ENCODE measurements at places on chromosomes 5 and 9.

DNA sequence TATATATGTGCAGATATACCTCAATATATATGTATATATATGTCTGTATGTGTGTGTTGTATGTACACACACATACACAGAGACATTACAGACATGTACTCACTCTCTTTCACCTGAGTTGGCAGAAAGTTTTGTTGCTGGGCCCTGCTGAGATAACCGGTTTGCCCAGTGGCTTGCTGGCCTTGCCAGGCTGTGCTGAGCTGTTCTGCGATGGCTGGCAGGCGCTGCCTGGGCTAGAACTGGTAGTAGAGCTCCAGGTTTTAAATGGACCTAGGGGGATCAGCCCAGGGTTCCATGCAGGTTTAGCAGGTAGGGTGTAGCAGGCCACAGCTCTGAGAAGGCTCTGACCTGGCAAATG, 394.3 kb downstream of the GADD45G start:
- DNase-seq, result no peak

DNA sequence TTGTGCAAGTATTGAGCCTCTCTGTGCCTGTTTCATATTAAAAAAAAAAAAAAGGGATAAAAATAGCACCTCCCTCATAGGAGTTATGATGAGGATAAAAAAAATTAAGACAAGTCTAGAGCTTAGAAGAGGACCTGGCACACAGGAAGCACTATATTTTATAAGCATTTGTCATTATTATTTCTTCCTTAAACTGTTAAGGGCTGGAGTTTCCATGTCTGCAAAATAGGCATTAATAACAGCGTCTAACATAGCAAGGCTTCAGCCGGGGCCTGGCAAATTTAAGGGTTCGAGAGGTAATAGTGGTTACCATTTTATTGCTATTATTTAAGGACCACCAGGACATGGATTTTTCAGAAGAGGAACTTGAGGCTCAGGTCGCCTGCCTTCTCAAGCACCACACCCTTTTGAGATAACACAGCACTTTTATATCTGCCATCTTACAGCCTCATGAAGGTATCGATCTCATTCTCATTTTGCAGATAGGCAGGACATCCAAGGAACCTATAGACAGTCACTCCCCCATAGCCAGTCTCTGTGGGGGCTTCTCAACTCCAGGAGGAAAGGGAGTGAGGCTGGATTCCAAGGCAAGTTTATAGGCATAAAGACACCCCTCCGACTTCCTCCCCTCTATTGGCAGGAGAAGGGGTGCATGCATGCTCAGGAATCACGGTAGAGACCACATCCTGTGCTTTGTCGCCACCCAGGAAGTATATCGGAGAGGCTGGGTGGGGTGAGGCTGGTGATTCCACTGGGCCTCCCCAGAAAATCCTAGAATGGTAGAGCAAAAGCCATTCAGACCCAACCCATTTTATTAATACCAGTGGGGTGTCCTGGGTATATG, 2.4 kb downstream of the ANXA6 start:
- DNase-seq, result no peak

- DNase-seq, result no peak
These were observed 15.3 kb upstream of the CD180 start for GRCh38 chr5:67211926-67212325.

DNA sequence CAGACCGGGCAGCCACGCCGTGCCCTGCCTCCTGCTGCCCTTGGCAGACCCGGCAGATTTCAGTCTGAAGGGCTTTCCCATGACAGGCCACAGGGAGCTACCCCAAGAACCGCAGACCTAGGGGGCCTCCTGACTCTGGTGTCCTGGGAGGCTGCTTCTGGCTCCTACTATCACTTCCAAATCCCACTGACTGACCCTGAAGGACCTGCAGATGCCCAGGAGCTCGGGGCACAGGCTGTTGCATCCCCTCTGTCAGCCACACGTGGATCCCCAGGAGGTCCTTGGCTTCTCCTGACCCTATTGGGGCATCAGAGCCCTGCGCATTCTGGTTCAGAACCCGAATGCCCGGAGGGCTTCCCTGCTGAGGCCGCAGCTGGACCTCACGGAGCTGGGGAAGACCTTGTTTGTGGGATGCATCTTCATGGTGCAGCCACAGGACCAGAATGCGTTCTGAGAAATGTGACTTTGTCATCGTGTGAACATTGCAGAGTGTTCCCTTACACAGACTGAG, 81.3 kb upstream of the IRX4 start:
- DNase-seq, result no peak

DNA sequence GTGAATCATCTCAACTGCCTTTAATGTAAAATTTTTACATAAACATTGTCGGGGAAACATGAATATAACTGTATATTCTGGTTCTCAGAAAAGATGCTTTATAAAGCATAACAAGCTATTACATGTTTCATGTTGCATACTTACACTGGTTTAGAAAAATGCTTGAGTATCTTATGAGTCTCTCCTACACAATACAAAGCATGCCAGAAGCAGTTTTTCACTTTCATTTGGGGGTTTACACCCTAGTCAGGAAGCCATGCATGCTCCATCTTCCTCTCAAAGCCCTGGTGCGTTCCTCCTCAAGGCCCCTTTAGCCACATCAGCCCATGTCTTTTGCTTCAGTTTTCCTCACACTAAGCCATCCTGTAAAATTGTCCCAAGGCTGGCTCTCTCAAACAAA, 22.8 kb downstream of the ELAVL2 start:
- DNase-seq, result no peak

- peak; percentile 27 for DNase-seq
These were observed 522.9 kb upstream of the DAB2 start for GRCh38 chr5:39947657-39948056.

- no peak for DNase-seq
These were observed 80.7 kb downstream of the HAPLN1 start for GRCh38 chr5:83639911-83640310.

DNA sequence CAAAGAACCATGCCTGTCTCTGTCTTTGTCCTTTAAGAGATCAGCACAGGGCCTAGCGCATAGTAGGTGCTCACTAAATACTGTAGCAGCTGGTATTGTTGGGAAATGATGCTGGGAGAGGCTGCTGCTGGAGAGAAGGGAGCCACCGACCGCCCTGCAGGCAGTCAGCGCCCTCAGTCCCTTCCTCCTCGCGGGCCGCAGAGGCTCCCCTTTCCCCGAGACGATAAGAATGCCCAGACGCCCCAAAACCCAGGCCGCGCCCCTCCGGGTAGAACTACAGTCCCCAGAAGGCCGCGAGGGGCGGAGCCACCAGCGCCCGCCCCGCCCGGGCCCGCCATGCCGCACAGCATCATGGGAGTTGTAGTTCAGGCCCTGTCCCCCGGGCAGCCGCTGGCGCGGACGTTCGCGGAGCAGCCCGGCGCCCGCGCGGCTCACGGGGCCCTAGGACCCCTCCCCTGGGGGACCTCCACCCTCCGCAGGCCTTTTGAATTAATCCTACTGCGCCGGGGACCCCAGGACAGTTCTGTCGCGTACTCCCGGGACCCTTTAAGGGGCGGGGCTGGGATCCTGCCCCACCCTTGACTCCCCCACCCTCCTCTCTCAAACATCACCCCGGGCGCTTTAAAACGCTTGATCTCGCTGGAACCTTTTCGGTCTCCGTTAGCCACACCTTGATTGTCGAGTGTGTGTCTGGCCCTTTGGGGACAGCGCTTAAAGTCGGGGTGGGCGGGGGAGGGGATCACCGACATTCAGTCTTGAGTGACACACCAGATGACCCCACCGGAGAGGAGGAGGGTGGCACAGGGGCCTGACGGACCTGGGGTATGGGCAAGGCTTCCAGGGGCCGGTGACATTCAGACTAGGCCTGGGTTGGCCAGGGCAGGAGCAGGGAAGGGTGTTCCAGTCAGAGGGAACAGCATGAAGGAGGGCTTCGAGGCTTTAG, 24.8 kb upstream of the IER5L start:
- peak; percentile 90 for DNase-seq

- DNase-seq, result no peak
These were observed 6.8 kb upstream of the LRRC14B start for GRCh38 chr5:184471-184870.

DNA sequence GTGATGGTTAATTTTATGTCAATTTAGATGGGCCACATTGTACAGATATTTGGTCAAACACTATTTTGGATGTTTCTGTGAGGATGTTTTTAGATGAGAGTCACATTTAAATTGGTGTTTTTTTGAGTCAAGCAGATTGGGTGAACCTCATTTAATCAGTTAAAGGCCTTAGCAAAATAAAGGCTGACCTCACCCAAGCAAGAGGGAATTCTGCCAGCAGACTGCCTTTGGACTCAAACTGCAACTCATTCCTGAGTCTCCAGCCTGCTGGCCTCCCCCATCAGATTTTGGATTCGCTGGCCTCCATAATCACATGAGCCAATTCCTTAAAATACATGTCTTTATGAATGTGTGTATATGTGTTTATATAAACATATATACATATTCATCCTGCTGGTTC, 282.7 kb upstream of the POU5F2 start:
- no peak for DNase-seq

GRCh38 chr5:139975306-139975705, 67.8 kb downstream of the NRG2 start:
- DNase-seq, result no peak

DNA sequence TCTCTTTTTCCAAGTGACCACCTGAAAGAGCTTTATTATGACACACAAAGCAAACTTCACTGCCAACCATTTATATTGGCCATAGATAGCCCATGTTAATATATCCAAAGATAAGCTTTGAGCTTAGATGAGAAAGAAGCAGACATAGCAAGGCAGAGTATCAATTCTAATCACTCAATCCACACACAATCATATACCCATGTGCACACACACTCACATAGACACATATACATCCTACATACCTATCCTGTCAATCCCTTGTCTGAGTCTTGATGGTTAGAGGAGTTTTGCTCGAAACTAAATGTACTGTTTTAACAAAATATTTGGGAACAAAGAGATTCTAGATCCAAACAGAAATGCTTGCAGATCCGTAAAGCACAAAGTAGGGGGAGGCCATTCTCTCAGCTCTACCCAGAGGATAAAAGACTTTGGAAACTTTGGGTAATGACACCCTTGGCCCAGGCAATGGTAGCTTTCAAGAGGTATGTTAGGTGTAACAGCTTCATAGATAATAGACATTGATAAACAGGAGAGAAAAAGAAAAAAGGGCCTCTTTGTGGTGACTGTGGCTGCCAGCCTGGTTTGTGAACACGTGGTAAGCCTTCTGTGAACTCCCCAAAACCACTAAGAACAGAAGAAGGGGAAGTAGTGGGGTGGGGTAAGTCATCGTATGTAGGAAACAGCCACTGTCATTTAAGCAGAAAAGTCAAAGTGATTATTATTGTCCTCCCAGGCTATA, 121.6 kb downstream of the TLR4 start:
- DNase-seq, result no peak

DNA sequence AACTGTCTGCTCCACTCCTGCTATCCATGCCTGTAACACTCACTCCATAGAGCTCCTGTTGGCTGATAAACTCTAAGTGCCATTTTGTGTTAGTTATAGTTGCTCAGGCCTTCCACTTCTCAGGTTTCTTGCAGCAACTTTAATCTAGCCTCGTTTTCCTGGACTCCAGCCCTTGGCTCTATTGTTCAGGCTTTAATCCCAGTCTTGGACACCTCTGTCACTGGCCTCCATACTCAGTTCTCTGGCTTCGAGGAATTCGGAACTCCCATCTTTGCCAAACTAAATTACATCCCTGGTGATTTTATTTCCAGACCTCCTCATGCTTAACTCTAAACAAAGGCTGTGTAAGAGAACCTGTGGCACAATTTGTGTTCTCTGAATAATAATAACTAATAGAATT, 39.8 kb downstream of the EMB start:
- DNase-seq, result peak; percentile 61

DNA sequence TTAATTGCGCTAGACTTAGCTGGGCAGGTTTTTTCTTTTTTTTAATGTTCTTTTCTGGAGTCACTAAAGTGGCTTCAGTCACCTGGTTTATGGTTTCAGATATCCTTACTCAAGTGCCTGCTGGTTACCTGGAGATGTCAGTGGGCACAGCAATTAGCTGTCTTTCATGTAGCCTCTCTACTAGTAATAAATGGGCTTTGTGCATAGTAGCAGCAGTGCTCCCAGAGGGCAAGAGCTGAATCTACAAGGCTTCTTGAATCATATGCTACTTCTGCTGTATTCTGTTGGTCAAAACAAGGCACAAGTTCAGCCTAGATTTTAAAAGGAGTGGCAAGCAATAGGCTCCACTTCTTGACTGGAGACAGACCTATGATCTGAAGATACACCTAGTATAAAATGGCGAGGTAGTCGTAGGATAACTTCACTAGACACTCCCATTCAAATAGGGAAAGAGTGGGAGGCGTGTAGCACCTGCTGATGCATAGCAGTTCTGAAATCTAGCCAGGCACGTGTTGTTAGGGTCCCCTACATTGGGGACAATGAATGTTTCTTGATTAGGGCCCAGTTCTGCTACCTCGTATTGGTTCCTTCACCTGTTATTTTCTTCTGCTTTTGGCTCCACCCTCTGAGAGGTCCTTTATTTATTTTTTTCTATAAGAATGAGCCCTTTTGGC, 7.0 kb downstream of the SCAMP1 start:
- DNase-seq, result no peak

GRCh38 chr9:121505903-121506735, 6.5 kb upstream of the GGTA1 start:
- no peak for DNase-seq

- no peak for DNase-seq
These were observed 295.5 kb upstream of the DAP start for GRCh38 chr5:11056560-11056959.

DNA sequence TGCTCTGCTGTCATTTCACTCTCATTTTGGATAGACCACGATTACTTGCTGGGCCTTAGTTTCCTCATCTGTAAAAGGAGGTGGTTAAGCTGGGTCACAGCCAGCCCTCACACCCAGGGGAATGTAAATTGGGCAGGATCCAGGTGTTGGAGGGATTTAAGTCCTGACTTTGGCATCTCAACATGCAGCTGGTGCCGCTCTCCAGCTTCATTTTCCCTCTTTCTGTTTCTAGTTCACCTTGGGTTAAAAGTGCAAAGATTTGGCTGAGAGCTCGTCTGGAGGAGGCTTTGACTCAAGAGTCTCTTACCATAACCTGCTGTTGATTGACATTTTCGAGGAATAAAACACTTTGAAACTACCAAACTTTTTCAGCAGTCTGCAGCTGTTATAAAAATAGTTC, 144.3 kb upstream of the DHFR start:
- no peak for DNase-seq

GRCh38 chr9:109787735-109788134, 7.7 kb downstream of the PALM2AKAP2 start:
- no peak for DNase-seq

GRCh38 chr9:128405077-128405779, 15.4 kb upstream of the CERCAM start:
- no peak for DNase-seq

DNA sequence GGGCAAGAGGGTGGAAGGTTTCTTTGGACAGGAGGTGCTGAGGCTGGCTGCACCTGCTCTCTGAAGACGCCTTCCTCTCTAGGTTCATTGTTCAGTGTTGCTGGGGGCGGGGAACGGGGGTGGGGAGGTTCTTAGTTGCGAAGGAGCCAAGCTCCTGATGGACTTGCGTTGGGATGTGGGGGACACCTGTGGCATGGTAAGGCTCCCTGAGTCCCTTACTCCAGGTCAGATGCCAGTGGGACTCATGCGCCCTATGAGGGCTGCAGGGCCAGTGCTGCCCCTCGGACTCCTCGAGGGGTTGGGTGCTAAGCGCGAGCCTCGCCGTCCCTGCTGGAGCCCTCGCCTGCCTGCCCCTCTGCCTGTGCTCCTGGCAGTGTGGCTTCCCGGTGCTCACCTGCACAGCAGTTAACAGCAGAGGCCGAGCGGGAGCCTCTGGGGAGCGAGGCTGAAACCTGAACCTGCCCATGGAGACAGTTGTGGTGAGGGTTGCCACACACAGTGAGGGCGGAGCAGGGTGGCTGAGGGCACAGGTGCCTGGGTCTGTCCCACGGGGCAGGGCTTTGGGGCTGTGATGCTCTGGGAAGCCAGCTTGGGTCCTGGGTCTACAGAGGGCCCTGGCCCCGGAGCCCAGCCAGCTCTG, 5.5 kb downstream of the RNU6ATAC start:
- DNase-seq, result no peak

Measured in right hindlimb (tissue), 1 donor.